ENCODE measurements at places on chromosomes 7 and 10.

GRCh38 chr7:12066521-12066920 is 144.6 kb upstream of the TMEM106B start:
- DNase-seq, result no peak

- DNase-seq, result no peak
Measured at GRCh38 chr7:128919881-128920799, 9.6 kb upstream of the KCP start.

DNA sequence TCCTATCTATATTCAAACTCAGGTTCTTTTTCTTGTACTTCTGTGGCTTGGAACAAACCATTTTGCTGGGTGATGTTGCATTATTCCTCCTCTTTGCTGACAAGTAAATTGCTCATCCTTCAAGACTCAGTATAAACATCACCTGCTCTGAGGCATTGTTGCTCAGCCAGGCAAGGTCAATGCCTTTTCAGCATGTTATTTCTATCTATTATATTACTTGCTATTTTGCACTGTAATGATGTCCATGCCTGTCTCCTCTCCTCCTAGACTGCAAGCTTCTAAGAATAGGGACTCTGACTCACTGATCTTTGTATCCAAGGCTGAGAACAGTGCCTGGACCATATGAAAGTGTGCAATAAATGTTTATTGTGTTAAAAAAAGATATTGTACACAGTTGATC is 293.8 kb downstream of the RNLS start:
- DNase-seq, result no peak

DNA sequence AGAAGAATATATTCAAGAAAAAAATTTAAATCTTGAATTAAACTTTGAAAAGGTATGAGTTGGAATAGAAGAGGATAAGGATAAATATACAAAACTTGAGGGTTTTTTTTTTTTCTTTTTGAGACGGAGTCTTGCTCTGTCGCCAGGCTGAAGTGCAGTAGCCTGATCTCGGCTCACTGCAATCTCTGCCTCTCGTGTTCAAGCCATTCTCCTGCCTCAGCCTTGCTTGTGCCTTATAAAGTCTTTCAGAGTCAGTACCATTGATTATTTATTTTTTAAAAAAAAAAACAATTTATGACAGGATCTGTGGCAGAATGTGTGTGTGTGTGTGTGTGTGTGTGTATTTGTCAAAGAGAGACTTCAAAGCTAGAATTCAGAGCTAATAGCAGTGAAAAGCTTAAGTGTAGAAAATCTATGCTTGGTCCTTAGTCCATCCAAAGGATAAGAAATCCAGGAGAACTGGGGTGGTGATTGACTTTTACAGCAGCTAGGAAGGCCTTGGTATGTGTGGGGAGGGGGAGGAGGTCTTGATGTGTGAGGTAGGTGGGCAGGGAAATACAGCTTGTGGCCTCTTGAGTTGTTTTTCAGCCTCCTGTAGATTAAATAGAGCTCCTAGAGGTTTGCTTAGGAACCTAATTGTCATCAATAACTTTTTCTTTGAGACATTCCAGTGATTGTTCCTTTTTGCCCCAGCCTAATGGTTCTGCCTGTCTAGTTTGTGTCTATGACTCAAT is 2.4 kb downstream of the HECTD2 start:
- DNase-seq, result no peak

DNA sequence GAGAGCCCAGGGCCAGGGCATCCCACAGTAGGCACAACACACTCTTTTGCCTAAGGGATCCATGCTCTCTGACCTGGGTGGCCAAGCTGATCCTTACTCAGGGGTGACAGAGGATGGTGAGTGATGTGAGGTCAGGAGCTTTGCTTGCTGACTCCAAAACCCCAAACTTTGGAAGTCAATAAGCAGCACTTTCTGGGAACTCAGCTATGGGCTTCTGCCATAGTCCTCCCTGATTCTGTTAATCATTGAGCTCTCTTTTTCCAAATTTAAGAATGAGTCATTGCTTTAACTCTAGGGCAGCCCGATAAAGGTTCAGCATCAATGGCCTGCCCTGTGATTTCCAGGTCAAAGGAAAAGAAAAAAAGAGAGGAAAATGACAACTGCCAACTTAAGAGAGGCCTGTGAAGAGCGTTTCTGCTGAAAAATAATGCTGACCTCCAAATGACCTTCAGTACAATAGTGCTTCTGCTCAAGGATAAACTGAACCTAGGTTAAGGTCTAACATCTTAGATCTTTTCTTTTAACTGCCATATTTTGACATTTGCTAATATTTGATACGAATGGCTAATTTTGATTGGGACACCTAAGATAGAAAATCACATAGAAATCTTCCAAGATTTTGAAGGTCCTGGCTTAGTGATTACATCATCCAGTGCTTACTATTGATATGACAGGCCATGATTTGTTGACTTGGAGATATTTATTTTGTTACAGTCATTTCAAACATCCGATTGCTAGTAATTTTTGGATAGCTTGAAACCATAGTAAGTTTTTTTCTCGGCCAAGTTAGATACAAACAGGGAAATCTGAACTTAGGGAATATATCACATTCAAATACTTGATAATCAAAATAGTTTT is 20.8 kb upstream of the RELN start:
- no peak for DNase-seq

DNA sequence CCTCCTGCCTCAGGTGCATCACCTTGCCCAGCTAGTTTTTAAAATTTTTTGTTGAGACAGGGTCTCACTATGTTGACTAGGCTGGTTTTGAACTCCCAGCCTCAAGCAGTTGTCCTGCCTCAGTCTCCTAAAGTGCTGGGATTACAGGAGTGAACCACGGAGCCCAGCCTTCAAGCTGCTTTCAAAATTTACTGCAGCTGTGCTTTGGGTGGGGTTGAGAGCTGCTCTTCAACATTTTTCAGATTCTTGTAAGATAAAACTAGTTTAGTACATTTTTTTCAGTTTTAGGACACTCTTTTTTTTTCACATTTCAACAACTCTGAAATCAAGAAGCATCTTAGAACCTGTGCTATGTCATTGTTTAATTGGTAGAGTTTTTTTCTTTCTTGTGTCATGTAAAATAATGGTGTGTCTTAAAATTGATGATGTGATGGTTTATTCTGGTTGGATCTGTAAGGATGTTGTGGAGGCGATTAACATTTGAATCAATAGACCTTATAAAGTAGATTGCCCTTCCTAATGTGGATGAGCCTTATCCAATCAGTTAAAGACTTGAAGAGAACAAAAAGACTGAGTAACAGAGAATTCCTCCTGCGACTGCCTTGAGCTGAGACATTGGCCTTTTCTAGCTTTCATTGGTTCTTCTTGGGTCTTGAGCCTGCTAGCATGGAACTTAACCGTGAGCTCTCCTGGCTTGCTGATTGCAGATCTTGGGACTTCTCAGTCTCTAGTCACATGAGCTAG is 13.5 kb downstream of the PLEKHA8 start:
- DNase-seq, result no peak

GRCh38 chr7:40519009-40519408 is 384.2 kb downstream of the SUGCT start:
- DNase-seq, result no peak

- no peak for DNase-seq
Measured at GRCh38 chr10:5479481-5480161, 19.7 kb downstream of the CALML5 start.

GRCh38 chr7:36298106-36298505 is 91.6 kb upstream of the ANLN start:
- no peak for DNase-seq

DNA sequence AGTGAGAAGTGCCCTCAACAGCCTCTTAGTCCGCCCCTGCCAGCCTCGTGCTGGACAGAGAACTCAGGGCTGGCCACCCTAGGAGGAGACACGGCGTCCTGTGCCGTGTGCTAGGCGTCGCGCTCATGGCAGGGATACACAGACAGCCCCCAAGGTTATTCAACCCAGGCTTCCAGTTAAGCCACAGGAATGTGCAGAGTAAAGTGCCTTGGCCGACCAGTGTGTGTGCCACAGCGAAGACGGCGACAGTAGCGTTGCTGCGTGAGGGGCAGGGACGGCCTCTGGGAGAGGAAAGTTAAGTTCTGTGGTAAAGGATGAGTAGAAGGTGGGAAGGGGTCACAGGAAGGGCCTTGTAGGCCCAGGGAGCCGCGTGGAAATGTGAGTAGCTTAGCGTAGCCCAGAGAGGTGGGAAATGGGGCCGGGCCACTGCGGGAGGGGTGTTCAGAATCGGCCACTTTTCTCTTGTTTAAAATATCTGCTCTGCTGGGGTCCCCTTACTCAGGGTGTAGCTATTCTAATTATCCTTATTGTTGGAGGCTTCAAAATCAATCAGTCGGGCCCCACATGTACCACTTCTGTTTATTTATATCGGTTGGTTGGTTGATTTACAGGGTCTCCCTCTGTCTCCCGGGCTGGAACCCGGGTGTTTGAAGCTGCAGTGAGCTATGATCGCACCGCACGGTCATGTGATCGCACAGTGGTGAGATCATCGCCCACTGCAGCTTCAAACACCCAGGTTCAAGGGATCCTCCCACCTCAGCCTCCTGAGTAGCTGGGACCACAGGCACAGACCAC is 24.5 kb downstream of the TMEM120A start:
- no peak for DNase-seq

DNA sequence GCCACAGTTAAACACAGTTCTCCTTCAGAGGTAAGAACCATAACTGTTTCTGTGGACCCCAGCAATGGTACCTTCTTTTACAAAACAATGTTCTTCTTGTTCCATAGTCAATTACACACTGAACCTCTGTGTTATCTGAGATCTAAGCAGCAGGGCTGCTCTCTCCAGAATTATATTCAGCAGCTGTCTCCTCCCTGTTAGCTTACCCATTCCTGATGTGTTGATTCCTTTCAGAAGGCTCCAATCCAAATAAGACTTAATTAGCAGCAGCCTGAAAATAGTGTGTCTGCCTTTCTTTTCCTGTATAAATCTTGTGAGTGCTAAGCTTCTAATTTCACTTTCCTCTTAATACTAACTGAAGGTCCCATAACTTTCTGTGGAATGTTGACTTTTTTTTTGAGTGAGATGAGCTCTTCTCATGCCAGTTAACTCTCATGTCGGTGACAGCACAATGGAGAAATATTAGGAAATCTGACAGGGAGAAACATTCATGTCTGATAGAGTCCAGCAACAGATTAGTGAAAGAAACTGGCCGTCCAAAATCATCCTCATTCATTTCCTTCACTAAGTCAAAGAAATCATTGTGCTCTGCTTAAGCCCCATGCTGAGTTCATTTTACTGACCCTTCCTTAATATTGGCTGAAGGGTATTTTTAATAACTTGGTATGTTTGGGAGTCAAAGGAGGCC is 226.5 kb downstream of the PRKG1 start:
- no peak for DNase-seq

DNA sequence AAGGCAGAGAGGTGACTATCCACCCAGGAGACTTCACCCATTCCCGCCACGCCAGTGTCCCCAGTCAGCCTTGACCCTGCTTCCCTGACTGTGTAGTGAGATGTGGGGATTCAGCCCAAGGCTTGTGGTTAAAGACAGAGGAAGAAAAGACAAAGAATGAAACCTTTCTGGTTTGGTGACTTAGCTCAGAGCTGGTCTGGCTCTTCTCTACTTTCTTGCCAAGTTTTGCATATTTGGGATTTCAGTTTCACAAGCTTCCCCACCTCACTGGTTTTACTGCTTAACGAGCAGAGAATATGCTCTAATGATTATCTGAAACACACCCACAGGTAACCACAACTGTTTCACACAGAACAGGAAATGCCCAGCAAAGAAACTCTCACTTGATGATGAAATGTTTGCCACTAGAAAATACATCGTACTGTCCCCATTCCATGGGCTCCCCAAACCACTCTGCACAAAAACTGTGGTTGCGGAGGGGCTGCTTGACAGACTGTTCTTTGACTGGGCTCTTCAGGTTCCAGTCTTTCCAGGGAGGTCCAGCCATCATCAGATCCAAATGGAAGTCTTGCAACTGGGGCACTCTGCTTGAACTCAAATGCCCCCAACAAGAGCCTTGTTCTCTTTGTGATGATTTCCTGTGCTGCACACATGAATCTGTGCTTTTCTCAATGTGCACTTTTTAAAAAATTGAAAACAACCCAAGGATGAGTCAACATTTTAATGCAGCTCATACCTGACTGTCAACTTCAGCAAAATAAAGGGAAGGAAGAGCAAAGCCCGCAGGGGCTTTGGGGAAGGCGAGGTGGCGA is 95.5 kb downstream of the CTBP2 start:
- DNase-seq, result no peak

GRCh38 chr10:29807163-29807806 is 172.5 kb upstream of the SVIL start:
- DNase-seq, result no peak

GRCh38 chr10:98128802-98129201 is 5.7 kb upstream of the R3HCC1L start:
- no peak for DNase-seq

DNA sequence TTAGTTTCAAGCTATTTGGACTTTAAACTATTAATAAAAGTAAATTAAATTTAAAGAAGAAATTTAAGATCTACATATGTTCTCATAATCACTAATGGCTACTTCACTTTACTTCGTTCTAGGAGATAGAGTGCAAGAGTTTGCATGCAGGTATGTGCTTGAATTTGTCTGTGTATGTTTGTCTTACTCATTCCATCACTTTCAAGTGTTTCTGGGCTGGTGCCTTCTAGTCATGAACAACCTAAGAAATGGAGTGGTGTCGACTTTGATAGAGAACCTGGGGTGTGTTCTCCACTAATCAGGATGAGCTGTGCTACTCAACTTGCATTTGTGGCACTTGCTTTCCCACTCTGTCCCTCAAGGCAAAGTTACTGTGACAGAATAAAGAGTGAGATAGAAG is 169.9 kb downstream of the KCND2 start:
- no peak for DNase-seq

DNA sequence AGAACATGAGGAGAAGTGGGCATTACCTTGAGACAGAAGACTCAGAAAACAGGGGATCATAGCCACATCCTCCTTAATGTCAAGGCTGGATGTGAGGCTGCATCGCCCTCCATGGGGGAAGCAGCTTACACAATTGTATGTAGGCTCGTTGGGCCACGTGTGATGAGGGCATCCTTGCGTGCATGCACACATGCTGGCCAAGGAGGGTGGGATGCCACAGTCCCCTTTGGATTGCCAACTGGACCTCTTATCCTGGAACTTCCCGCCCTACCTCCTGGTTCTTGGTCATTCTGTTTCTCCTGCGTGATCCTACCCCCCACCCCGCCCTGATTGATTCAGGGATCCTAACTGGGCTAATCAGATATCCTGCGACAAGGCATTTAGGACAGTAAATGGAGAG is 102.0 kb downstream of the PRKAG2 start:
- DNase-seq, result no peak

DNA sequence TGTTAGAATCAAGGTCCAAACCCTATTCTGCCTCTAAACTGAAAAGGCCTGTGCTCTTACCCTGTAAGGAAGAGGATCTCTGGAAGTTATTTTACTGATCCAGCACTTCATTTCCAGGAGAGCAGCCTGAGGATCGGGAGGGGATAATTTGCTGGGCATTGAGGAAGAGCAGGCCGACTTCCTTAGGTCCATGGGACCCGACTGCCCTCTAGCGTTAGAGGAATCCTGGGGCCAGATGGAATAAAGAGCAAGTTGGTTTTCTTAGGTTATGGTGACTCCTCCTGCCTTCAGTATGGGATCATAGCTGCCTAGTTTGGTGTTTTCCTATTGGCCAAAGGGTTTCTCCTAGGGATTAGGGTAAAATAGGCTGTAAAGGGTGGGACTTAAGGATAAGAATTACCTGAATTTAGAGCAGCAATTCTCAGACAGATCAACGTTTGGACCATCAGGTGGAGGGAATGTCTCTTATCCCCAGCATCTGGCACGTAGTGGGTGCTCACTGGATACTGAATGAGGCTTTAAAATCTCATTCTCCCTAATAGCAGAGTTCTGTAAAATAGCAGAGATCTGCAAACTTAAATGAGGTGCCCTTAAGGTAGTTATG is 40.0 kb upstream of the SORBS1 start:
- peak; percentile 81 for DNase-seq
